NCI-H2171 (cell line): ENCODE measurements at places on chromosomes 5 and 9.
A peak's percentile ranks its signal among the peaks of the same experiment; 100 is the strongest.

DNA sequence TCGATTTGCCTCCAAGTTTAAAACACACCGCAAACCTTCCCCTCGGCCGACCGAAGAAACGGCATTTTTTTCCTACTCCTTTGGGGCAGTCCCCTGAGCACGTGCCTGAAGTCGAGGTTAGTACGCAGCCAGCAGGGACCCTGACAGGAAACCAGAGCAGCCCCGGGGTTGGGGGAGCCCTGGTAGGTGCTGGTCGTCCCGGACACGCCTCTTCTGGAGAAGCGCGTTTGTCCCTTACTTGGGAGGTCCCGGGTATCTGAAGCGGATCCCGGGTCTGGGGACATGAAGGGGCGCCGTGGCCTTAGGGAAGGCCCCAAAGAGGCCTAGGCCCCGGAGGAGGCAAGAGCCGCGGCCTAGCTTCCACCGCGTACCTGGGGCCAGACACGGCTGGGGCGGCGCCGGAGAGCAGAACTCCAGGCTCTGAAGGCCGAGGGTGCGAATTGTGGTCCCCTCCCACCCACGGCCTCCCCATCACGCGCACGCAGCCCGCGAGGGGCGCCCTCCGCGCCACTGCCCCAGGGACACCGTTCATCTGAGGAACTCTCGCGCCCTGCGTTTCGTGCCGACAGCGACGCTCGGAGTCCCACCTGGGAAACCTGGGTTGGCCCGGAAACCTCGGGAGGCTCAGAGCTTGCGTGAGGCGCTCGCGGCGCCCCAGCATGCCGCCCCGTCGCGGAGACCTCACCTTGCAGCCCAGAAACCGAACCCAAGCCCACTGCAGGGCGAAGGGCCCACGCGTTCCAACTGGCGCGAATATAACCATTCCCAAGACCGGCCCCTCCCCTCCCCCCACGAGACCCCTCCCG, 10.4 kb downstream of the OTP start:
- DNase-seq = no peak

GRCh38 chr9:36728651-36729520, 156.2 kb downstream of the MELK start:
- DNase-seq = no peak

DNA sequence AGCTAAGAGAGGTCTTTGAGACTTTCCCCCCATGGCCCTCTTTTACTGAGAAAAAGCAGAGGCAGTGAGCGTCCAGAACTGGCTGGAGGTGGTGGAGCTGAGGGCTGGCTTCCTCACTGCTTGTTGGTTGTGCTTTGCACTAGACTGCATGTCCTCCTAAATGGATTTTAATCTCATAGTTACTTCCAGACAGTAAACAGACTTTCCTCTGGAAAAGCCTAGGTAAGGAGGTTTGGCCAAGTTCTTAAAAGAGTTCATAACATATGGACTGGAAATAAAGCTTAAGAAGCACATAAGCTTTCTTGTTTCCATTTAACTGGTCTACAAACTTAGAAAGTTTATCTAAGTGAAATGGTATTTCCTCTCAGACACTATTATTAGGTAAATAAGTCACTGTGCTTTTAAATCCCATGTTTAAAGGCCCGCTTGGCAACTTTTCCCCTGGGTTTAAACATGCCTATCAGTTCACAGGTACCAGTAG, 2.0 kb downstream of the ASPN start:
- no peak for DNase-seq

- no peak for DNase-seq
Measured at GRCh38 chr5:33240558-33240957, 200.2 kb upstream of the TARS1 start.

DNA sequence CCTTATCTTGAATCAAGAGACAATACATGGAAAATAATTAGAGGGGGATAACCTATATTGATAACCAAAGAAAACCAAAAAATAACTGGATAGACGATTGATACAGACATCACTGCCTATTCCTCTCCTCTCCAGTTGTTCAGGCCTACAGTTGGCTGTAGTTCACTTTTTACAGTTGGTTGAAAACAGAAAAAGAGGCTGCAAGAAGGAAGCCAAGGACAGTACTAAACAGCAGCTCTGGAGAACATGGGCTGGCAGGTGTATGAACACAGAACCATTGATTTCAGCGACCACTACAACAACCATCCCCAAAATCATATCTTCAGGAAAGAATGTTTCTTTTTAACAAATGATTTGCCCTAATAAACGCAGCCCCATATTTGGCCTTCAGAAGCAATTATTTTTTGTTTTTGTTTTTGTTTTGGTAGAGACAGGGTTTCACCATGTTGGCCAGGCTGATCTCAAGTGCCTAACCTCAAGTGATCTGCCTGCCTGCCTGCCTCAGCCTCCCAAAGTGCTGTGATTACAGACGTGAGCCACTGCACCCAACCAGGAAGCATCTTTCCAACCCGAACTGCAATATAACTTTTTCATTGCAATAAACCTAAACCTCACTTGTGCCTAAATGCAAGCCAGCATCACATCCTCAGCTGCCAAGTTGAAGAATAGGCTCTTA, 64.3 kb downstream of the MLLT3 start:
- DNase-seq = no peak

GRCh38 chr5:132410451-132411303, 41.2 kb downstream of the SLC22A5 start:
- DNase-seq = peak; percentile 30

- no peak for DNase-seq
Measured at GRCh38 chr5:88886252-88886651, 3.3 kb upstream of the MEF2C start.

- no peak for DNase-seq
Measured at GRCh38 chr5:2135833-2136232, 253.1 kb upstream of the IRX4 start.

DNA sequence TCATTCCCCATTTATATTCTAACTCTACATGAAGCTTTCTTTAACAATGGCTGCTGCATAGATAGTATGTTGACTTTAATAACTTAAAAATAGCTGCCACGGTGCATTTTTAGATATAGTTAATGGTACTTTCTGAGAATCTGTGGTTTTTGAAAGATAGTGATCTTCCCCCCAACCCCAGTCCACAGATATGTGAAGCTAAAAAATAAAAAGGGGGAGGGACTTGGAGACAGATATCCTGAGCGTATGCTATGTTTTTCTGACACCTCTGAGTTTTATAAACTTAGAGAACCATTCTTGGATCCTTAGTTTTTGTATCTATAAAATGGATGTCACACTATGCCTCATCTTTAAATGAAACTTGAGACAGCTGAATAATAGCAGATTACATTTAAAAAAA, 120.5 kb downstream of the SNX18 start:
- no peak for DNase-seq

DNA sequence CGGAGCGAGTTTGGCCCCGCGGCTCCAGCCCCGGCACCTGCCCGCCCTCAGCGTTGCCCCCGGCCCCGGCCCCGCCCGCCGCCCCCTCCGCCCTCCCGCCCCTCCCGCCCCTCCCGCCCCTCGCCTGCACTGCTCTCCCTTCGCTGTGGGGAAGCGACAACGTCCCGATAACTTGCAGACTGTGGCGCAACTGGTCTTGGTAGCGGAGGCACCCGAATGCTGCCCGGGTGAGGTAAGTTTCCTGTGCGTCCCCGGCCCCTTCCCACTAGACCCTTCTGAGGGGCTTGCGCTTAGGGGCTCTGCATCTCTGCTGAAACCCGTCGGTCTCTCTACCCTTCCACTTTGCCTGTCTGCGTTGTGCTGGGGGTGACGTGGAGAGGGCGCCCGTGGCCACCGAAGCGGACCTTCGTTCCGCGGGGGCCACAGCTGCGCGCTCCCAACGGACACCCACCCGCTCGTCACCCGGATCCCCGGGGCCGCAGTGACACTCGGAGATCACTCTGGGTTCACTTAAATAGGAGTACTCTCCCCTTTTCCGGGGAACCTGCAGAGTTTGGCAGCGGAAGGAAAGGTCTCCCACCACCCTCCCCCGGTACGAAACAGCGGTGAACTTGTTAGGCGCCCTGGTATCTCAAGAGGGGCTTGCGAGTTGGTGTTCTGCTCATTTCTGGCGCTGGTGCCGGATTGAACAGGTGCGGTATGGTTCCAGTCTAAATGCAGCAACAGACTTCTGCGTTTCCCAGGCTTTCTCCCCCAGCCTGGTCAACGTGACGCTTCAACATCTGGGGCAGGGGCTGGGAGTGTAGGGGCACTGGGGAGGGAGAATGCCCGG, 707 bp downstream of the PIP5K1B start:
- no peak for DNase-seq

DNA sequence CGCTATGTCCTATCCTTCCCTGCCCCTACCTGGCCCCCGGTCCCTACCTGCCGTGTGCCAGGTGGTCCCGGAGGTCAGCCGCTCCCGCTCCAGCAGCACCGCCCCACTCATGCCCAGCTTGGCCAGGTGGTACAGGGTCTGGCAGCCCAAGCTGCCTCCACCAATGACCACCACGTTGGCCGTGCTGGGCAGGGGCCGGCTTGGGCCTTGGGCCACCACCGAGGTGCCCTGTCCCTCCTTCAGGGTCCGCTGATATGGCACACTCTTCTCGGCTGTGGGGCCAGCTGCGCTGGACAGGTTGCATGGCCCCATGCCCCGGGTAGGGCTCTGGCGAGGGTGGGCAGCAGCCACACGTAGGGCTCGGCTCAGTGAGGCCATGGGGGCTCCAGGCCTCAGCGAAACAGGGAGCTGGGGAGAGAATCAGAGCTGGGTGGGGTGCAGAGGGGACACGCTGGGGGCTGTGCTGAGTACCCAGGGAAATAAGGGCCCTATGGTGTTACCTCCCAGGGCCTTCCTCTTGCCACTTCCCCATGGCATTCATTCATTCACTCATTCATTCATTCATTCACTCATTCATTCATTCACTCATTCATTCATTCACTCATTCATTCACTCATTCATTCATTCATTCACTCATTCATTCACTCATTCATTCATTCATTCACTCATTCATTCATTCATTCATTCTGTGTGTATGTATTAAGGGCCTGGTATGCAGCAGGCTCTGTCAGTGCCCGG, 4.2 kb downstream of the SARDH start:
- no peak for DNase-seq
